ENCODE measurements at places on chromosomes 1 and 21.
A peak's percentile ranks its signal among the peaks of the same experiment; 100 is the strongest.

DNA sequence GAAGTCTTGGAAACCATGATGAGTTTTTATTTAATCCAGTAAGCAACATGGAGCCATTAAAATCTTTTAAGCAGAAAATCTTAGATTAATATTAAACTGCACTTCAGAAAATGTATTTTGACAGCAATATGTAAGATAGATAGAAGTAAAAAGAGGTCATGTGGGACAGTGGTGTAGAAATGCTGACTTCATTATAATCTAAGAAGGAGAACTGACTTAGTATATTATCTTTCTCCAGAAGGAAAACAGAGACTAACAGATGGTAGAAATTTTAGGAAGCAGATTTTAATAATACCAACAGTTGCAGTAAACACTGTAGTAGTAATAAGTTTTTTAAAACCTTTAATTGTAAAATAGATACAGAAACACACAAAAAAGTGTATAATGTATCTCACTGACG, 272.9 kb downstream of the TPR start:
- no peak for DNase-seq

DNA sequence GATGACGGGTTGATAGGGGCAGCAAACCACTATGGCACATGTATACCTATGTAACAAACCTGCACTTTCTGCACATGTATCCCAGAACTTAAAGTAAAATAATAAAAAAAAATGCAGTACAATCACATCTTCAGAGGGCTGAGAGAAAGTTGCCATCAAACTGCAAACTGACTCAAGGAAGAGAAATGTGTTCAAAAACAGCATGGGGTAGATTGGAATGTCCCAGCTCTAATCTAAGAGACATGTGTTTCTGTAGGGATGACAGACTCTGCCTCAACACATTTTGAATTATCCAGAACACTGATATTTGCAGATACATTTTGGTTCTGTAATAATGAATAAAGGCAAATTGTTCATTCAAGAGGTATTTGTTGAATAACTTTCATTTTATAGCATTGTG, 171.2 kb upstream of the RUNX1 start:
- no peak for DNase-seq

GRCh38 chr1:151056149-151056548, 3.3 kb downstream of the CDC42SE1 start:
- DNase-seq: peak; percentile 13

GRCh38 chr21:29920938-29921337, 18.9 kb downstream of the GRIK1 start:
- DNase-seq: no peak

DNA sequence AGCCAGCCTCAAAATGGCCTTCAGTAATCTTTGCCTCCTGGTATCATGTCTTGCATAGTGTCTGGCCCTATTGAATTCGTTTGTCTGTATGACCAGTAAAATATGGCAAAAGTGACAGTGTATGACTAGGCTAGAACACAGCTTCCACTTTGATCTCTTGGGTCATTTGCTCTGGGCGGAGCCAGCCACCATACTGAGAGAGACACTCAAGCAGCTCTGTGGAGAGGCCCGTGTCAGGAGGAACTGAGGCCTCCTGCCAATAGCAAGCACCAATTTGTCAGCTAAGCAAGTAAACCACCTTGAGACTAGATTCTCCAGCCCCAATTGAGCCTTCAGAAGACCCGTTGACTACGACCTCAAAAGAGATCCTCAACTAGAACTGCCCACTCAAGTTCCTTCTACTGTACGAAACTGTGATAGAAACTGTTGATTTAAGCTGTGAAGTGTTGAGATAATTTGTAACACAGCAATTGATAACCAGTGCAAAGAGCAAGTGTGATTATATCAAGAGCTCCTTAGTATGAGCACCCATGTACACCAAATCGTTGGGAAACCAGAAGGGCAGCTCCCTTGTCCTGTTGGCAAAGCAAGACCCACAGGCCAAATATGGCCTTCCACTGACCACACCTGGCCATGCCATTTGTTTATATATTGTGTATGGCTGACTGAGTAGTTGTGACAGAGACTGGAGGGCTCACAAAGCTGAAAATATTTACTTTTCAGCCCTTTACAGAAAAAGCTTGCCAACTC, 52.7 kb upstream of the SERBP1 start:
- DNase-seq: no peak

DNA sequence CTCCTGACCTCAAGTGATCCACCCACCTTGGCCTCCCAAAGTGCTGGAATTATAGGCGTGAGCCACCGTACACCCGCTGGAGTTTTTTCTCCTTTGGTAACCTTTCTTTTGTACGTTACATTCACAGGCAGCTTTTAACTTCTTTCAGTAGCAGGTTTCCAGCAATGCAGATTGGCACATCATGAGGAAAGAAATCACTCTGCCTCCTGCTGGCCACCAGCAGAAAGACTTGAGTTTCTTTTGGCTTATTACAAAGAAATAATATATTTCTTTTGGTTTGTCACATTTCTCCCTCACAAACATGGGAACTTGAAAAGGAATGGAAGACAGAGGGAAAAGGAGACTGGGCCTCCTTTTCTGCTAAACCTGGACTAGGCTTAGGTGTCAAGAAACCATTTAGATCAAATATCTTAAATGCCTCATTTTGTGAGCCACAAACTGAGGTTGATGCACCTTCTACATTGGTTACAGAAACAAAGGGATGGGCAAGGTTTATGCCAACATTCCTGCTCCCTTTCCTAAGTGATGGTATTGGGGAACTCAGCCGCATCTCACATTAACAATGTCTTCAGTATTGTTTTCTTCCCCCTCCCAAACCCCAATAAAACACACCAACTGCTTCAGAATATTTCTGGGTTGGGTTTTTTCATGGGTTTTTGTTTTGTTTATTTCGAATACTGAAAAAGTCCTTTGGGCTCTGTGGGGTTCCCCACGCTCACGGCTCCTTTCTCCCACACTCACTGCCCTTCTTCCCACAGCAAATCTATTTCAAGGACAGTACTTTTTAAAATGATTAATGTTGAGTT, 7.7 kb downstream of the ENSA start:
- DNase-seq: peak; percentile 71

- no peak for DNase-seq
Measured at GRCh38 chr1:51756290-51756689, 122.2 kb downstream of the NRDC start.

GRCh38 chr1:83131692-83131955, 867.3 kb downstream of the TTLL7 start:
- no peak for DNase-seq
